Endothelial cell of umbilical vein (primary cell): ENCODE measurements at places on chromosomes 4 and X. TPM values are rescaled to one million over a fixed set of nuclear protein-coding genes. Genes with fewer than 3 reads are reported as not detected.

- H3K27ac ChIP-seq = no peak overlapping the region
- H3K36me3 ChIP-seq = no peaks in the 10 kb centered on the region
- peak; percentile 1 for DNase-seq
- H3K4me3 ChIP-seq = no peak overlapping the region
- H3K4me1 ChIP-seq = no peaks in the 10 kb centered on the region
These were observed 18.2 kb downstream of the RAI2 start for GRCh38 chrX:17842769-17843525.

DNA sequence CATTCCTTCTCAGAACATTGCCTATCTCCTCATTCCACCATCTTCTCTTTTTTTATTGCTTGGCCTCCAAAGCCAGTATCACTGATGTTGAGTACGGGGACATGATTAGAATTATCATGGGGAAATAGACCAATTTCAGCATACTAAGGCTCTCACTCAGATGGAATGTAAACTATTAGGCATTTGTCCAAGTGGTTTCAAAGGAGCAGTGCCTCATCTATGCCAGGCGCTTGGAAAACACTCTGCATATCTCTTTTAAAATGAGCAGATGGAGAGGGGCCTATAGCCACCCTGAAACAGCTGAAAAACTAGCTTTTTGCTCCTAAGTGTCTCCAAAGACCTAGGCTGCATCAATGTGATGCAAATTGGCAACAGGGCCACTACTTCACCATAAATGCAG is 150.8 kb upstream of the DIPK2B start:
- DNase-seq = no peak
- H3K27ac ChIP-seq = no peak overlapping the region
- no peaks in the 10 kb centered on the region for H3K4me1 ChIP-seq
- H3K36me3 ChIP-seq = no peaks in the 10 kb centered on the region
- H3K27me3 ChIP-seq = no peaks in the 10 kb centered on the region
- H3K4me3 ChIP-seq = no peak overlapping the region

DNA sequence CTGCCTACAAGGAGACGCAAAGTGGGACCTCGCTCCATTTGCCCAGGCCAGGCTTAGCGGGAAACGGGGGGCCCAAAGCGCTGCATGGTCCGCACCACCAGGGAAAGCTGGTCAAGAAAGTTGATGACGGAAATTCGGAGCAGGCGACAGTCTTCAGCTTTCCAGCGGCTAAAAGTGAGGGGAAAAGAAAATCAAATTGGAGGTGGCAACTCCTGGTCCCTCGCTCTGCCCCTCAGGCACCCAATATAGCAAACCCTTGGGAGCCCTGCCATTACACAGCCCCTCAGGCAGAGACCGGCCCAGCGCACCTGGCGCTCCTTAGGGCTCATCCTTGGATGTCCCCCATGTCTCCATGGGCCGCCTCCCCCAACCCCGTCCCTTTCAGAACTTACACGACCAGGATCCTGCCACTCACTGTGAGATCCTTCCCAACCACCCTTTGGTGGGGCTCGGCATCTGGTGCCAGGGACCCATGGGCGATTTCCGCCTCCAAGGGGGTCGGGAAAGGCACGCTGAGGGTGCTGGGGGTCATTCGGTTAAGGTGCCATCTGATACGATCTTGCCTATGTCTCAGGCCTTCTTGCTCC is 1.1 kb downstream of the LAGE3 start:
- no peaks in the 10 kb centered on the region for H3K36me3 ChIP-seq
- no peak for DNase-seq
- H3K27me3 ChIP-seq = no peaks in the 10 kb centered on the region
- H3K4me3 ChIP-seq = peak overlapping the region; percentile 56

DNA sequence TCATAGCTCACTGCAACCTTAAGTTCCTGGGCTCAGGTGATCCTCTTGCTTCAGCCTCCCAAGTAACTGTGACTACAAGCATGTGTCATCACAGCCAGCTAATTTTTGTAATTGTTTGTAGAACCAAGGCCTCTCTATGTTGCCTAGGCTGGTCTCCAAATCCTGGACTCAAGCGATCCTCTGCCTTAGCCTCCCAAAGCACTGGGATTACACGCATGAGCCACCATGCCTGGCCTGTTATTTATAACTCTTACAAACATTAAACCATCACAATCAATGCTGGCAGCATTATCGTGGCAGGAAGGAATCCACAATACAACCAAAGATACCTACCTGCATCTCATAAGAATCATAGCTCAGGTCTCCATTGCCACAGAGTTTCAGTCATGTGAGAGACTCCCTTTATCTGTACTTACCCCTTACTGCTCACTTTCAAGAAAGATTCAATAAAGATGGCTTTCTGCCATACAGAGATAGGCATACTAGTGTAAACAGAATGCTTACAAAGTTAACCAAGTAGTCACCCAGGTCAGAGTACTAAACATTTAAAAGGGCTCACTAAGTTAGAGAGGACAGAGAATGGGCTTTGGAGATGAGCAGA is 48.5 kb downstream of the SMIM31 start:
- no peaks in the 10 kb centered on the region for H3K27me3 ChIP-seq
- no peak for DNase-seq
- H3K4me3 ChIP-seq = no peak overlapping the region
- H3K4me1 ChIP-seq = no peaks in the 10 kb centered on the region
- no peak overlapping the region for H3K27ac ChIP-seq

GRCh38 chr4:143360838-143361625 is 24.4 kb downstream of the GAB1 start:
- no peak overlapping the region for H3K4me3 ChIP-seq
- peaks cover 26% of the 10 kb centered on the region for H3K4me1 ChIP-seq
- no peaks in the 10 kb centered on the region for H3K27me3 ChIP-seq
- H3K36me3 ChIP-seq = no peaks in the 10 kb centered on the region
- no peak overlapping the region for H3K27ac ChIP-seq
- no peak for DNase-seq

DNA sequence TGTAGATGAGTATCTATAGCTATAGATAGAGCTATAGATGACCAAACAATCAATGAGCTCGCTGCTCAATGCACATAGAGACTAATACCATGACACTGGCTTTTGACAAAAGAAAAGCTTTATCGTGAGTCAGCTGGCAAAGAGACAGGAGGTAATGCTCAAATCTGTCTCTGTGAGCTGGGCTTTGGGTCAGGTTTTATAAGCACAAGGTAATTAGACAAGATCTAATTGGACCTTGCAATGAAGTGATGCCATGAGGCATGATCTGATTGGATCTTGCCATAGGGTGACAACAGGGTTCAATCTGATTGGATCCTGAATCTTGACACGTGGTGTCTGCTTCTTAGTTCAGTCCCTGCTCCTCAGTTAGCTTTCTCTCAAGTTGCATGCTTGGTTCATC is 180.7 kb upstream of the MXRA5 start:
- H3K4me3 ChIP-seq = no peak overlapping the region
- H3K4me1 ChIP-seq = no peaks in the 10 kb centered on the region
- H3K36me3 ChIP-seq = no peaks in the 10 kb centered on the region

DNA sequence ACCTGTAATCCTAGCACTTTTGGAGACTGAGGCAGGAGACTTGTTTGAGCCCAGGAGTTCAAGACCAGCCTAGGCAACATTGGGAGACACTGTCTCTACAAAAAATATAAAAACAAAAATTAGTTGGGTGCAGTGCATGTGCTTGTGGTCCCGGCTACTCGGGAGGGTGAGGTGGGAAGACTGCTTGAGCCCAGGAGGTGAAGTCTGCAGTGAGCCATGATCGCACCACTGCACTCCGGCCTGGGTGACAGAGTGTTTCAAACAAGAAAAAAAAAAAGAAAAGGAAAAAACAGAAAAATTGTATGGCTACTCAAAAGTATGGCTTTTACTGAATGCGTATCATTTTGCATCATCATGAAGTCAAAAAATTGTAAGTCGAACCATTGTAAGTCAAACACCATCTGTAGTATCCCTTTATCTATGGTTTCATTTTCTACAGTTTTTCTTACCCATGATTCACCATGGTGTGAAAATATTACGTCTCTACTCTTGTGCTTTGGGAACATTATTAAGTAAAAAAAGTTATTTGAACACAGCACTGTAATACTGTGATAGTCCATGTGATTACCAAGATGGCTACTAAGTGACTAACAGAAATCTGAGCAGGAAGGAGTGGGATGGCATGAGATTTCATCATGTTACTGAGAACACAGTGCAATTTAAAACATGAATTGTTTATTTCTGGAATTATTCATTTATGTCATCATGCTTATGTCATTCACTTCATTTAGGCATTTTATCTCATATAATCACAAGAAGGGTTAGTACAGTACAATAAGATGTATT is 26.5 kb upstream of the MANBA start:
- no peaks in the 10 kb centered on the region for H3K27me3 ChIP-seq
- H3K27ac ChIP-seq = no peak overlapping the region
- H3K4me3 ChIP-seq = no peak overlapping the region
- DNase-seq = no peak

DNA sequence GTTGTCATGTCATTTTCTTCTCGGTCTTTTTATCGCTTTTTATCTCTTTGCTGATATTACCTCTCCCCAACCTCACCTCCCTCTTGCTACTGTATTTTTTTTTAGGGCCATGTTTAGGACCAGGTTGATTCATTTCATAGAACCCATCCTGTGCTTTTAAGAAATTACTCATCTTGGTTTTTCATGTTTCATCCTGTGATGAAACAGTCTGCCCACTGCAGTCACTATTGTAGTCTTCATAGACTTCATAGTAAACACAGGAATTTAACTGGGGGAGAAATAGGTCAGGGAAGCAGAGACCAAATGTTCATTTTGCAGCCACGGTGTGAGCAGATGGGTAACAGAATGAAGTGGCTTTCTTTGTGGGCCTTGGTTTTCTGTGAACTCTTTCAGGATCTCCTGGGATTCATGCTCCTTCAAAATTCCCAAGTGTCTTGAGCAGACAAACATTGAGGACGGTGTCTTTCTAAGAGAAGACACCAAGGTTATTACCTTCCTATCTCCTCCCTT is 161.8 kb downstream of the NAA11 start:
- no peaks in the 10 kb centered on the region for H3K4me1 ChIP-seq
- H3K36me3 ChIP-seq = no peaks in the 10 kb centered on the region
- DNase-seq = no peak

DNA sequence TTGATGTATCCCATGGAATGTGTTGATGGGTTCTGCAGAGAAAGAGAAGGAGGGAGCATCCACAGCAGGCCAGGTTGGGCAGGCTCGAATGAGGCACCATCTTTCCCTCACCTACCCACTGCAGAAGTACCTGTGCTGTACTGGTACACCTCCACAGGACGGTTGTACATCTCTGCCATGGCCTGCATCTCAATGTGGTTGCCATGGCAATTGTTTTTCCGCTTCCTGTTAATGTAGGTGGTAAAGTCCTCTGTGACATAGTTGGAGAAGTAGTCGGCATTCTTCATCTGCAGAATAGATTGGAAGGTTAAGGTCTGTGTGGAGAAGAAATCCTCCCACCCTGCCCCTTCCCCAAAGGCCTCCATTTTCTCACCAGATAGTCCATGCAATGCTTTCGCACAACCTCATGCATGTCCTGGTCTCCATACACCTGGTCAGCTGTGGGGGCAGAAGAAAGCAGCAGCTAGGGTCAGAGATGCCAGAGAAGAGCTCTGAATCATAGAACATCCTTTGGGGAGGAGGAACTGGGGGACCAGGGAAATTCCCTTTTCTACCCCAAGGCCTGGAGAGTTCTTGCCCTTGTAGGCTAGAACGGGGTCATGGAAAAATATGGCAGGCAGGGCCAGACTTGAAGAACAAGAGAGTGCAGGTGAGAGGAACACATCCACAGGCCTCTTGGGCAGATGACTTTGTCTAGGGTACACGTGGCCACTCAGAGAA is 15.9 kb upstream of the PIM2 start:
- peaks cover 15% of the 10 kb centered on the region for H3K36me3 ChIP-seq
- H3K27ac ChIP-seq = no peak overlapping the region
- no peak for DNase-seq
- no peaks in the 10 kb centered on the region for H3K27me3 ChIP-seq
- H3K4me3 ChIP-seq = no peak overlapping the region

DNA sequence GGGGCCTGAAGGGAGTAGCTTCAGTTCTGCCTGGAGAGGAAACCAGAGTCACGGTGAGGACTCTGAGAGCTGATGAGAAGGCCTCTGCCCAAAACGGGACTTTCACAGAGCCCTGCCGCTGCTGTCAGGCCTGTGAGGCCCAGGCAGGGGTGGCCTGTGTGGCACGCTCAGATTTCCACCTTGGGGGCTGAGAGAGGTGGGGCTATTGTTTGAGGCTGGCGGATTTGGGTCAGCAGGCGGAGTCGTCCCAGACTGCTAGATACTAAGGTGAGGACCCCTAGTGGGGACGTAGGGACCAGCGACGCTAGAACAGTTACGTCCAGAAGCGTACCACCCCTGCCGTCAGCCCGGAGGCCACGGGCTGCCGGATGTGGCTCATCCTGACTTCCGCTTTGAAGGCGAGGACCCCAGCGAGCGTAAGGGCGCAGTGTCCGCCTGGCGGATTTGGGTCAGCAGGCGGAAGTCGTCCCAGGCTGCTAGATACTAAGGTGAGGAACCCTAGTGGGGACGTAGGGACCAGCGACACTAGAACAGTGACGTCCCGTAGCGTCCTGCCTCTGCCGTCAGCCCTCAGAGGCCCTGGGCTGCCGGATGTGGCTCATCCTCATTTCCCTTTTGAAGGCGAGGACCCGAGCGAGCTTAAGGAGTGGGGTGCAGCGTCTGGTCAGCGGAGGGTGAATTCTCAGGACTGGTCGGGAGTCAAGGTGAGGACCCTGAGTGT is at the start of gene MAGEB1:
Gene MAGEB1, plus strand, starts transcription at position 378 of the 721 bp plus-strand sequence. CDS start 3,348 bp downstream, outside the sequence.
- no peak within 1 kb of the TSS for H3K4me3 ChIP-seq
- no peak within 1 kb of the TSS for H3K27ac ChIP-seq
- H3K36me3 ChIP-seq = no peaks in the 10 kb centered on the region
- no peaks in the 10 kb centered on the region for H3K27me3 ChIP-seq

- no peak overlapping the region for H3K27ac ChIP-seq
- H3K27me3 ChIP-seq = no peaks in the 10 kb centered on the region
- no peaks in the 10 kb centered on the region for H3K4me1 ChIP-seq
- H3K36me3 ChIP-seq = no peaks in the 10 kb centered on the region
These were observed 171.8 kb upstream of the CLNK start for GRCh38 chr4:10856271-10856782.

- no peak for DNase-seq
- peaks cover 21% of the 10 kb centered on the region for H3K4me1 ChIP-seq
- no peak overlapping the region for H3K27ac ChIP-seq
- no peaks in the 10 kb centered on the region for H3K27me3 ChIP-seq
- no peak overlapping the region for H3K4me3 ChIP-seq
- H3K36me3 ChIP-seq = no peaks in the 10 kb centered on the region
These were observed 297.8 kb downstream of the RAPGEF2 start for GRCh38 chr4:159400558-159401225.

GRCh38 chr4:53185869-53186585 is 179.8 kb downstream of the SCFD2 start:
- no peaks in the 10 kb centered on the region for H3K36me3 ChIP-seq
- no peak overlapping the region for H3K4me3 ChIP-seq
- no peak overlapping the region for H3K27ac ChIP-seq
- no peaks in the 10 kb centered on the region for H3K4me1 ChIP-seq

- no peak overlapping the region for H3K27ac ChIP-seq
- peak; percentile 74 for DNase-seq
- no peaks in the 10 kb centered on the region for H3K27me3 ChIP-seq
- H3K4me1 ChIP-seq = no peaks in the 10 kb centered on the region
These were observed 382.7 kb downstream of the UNC5C start for GRCh38 chr4:95165926-95166524.

Gene REST
- 6.3 and 7.0 TPM in 2 replicates for polyA plus RNA-seq

Gene H2AZ1
- 415 and 715 TPM in 2 replicates for polyA plus RNA-seq

Gene DUX4
- not detected in 2 replicates for polyA plus RNA-seq

Gene ABCB7
- 12.1 and 14.3 TPM in 2 replicates for polyA plus RNA-seq

Gene UGDH
- 25.5 and 41.3 TPM in 2 replicates for polyA plus RNA-seq
